Fibroblast of skin of left quadriceps (primary cell): ENCODE measurements at places on chromosomes 2 and 18.

DNA sequence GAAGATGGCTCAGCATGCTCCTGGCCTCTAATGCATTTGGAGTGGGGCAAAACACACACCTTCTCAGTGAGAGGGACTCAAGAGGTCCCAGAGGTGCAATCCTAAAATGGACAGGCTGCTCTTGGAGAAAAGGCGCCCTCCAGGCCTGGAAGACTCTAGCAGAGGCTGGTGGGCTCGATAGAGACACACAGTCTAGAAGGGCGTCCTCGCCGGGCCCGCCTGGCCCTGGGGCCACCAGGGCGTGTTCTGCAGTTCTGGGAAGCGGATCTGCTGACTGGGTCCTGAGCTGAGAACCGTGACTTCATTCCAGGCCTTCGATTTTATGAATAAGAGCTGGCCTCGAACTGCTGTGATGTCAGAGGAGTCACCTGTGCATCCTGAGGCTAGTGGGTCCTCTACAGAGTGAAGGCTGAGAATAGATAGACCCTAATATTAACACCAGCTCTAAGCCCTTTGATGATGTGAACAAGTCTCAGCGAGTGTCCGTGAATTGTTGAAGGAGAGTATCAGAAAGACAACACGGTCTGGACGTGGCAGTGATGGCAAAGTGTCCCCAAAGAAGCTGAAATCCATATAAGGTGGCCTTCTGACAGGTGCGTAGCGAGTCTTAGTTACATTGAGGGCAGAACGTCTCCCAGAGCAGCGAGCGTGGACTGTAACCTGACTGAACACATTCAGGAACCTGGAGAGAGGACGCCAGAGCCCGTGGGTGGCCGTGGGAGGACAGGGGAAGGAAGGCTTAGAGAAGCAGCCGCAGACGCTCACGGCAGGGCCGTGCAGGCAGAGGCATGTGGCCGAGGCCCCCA lies 136.9 kb downstream of the PTGR3 start:
- no peak for DNase-seq

DNA sequence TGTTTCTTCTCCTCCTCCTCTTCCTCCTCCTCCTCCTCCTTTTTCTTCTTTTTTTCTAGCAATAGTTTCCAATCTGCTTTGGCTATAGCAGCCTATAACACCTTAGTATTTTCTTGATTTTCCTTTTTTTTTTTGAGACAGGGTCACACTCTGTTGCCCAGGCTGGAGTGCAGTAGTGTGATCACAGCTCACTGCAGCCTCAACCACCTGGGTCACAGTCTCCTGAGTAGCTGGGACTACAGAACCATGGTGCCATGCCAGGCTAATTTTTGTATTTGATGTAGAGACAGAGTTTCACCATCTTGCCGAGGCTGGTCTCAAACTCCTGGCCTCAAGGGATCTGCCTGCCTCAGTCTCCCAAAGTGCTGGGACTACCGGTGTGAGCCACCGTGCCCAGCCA lies 10.7 kb upstream of the THNSL2 start:
- DNase-seq = no peak

GRCh38 chr18:30855762-30856161 lies 186.8 kb downstream of the DSC3 start:
- DNase-seq = no peak

GRCh38 chr18:48975120-48975816 lies 24.5 kb upstream of the SMAD7 start:
- DNase-seq = no peak

DNA sequence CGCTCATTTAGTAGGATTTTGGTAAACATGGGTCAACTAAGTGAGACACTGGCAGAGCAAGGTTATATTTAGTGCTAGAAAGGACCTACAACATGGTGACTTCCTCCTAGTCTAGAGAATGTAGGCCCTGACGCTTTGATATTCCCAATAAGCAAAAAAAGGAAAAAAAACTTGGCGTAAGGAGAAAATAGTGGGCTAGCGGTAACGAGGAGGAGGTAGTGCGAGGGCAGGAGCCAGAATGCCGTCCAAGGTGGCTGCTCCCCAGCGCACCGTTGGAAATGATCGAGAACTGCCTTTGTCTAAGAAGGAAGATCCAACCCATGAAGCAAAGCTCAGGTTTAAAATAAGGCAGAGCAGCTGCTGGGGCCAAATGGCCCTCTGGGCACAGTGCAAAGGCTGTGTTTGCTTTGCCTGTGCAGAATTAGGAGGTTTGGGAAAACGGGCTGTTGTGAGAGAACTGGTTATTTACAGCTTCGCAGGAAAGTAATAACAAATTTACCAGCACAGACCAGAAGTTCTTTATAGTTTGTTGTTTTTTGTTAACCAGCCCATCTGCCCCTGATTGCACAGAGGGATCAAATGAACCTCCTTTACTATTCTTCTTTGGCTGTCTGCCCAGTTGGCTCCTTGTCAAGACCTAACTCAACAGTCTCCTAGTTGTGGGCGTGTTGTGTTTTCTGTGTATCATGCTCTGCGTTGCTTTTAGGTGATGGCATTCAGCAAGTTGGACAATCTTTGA lies 86.6 kb downstream of the ITGB1BP1 start:
- DNase-seq = peak; percentile 90

- no peak for DNase-seq
Observed at GRCh38 chr2:214801068-214801467, 8.4 kb downstream of the BARD1 start.

DNA sequence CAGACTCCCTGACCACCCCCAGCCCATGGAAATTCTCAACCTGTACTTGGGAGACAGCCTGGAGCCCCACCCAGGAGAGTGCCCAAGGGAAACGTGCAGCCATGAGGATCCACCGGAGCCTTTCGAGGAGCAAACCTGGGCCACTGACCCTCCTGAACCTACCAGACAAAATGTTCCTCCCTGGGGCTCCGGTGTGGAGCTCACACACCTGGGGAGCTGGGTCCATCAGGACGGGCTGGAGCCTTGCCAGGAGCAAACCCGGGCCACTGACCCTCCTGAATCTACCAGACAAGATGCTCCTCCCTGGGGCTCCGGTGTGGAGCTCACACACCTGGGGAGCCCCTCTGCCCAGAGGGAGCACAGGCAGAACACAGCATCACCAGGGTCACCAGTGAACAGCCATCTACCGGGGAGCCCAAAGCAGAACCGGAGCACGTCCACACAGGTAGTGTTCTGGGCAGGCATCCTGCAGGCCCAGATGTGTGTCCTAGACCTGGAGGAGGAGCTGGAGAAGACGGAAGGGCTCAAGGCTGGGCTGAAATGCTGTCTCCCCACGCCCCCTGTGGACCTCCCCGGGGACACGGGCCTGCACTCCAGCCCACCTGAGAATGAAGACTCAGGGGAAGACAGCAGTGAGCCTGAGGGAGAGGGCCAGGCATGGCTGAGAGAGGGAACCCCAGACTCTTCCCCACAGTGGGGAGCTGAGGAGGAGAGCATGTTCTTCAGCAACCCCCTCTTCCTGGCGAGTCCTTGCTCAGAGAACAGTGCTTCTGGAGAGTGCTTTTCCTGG lies 8.9 kb downstream of the PSD4 start:
- no peak for DNase-seq

DNA sequence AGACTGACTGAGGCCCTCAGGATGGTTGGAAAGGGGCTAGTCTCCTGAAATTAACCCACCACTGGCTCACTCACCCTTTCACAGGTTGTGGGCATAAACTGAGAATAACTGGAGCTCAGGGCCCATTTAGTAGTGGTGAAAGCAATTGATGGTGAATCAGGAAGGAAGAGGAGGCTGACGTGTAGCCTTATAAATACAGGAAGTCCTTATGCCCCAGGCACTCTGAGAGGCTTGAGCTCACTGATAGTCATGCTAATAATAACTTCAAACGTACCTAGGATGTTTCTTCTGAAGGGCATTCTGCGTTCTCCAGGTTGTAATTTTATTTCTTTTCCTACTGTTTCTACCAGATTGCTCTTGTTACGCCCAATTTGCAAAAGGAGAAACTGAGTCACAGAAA lies 328.4 kb downstream of the CLIP4 start:
- no peak for DNase-seq

GRCh38 chr2:132560562-132560961 lies 109.4 kb downstream of the LYPD1 start:
- no peak for DNase-seq

DNA sequence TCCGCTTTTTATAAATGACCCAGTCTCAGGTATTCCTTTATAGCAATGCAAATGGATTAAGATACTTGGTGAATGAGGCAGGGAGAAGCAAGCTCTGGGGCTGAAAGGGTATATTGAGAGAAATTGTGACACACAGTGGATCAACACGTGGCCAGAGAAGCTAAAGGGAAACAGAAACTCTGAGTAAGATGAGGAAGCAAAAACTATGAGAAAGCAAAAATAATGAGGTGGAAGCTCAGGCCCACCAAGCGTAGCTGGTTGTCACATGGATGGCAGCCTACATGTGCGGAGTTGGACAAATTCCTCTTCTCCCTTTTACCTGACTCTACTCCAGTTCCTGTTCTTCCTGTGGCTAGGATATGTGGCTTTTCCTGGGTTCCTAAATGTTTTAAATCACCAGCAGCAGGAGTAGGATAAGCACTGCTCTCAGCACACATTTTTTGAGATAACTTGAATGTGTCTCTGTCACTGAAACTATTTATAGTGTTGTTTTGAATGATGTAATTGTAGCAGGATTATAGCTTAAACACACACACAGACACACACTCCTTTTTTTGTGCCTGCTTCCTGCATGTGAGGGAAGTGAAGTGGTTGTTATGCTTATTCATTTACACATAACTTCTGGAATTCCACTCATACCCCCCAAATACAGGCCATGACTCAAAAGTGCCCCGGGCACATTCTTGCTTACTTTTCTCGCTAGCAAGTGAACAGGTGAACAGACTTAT lies 30.1 kb upstream of the EPC2 start:
- DNase-seq = peak; percentile 8

- no peak for DNase-seq
Observed at GRCh38 chr2:120079647-120080046, 66.8 kb downstream of the EPB41L5 start.

- no peak for DNase-seq
Observed at GRCh38 chr2:191983591-191983990, 136.7 kb upstream of the CAVIN2 start.

GRCh38 chr2:180728928-180729559 lies 251.4 kb upstream of the UBE2E3 start:
- DNase-seq = peak; percentile 80

GRCh38 chr18:77505499-77505898 lies 255.9 kb downstream of the GALR1 start:
- DNase-seq = no peak

GRCh38 chr2:66334237-66335029 lies 100.5 kb upstream of the MEIS1 start:
- no peak for DNase-seq

- DNase-seq = no peak
Observed at GRCh38 chr2:226435146-226435545, 364.5 kb downstream of the IRS1 start.

- DNase-seq = no peak
Observed at GRCh38 chr2:60557486-60557864, 4.0 kb upstream of the BCL11A start.

DNA sequence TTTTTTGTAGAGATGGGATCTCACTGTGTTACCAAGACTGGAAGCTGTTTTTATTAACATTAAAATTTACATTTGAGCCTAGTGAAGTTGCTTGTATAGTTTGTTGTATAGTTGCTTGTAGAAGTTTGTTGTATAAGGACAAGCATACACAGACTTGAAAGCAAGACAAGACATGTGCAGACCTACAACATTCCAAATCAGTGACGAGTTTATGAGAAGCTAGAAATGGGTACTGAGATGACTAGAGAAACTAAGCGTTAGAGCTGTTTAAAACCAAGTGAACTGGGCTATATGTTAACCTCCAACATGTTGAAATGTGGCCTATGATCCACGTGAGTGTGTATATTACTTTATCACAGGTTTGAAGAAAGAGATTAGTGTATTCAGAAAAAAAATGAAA lies 39.1 kb downstream of the ABCB11 start:
- no peak for DNase-seq

GRCh38 chr18:32303400-32303799 lies 113.6 kb downstream of the MEP1B start:
- no peak for DNase-seq

- no peak for DNase-seq
Observed at GRCh38 chr2:8666581-8666980, 15.3 kb upstream of the ID2 start.

DNA sequence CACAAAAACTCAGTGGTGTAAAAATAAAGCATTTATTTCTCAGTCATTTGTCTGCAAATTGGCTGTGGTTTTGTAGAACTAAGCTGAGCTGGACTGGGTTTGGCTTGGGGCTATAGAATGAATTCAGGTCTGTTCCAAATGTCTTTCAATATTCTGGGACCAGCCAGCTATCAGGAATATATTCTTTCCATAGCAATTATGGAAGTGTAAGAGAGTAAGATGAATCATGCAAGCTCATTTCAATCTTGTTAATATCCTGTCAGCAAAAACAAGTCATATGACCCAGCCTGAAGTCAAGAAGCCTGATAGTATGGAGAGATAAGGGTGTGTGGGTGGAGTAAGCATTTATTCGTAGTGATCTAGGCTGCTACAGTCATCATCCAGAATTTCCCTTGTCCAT lies 481.0 kb upstream of the CDH2 start:
- no peak for DNase-seq

DNA sequence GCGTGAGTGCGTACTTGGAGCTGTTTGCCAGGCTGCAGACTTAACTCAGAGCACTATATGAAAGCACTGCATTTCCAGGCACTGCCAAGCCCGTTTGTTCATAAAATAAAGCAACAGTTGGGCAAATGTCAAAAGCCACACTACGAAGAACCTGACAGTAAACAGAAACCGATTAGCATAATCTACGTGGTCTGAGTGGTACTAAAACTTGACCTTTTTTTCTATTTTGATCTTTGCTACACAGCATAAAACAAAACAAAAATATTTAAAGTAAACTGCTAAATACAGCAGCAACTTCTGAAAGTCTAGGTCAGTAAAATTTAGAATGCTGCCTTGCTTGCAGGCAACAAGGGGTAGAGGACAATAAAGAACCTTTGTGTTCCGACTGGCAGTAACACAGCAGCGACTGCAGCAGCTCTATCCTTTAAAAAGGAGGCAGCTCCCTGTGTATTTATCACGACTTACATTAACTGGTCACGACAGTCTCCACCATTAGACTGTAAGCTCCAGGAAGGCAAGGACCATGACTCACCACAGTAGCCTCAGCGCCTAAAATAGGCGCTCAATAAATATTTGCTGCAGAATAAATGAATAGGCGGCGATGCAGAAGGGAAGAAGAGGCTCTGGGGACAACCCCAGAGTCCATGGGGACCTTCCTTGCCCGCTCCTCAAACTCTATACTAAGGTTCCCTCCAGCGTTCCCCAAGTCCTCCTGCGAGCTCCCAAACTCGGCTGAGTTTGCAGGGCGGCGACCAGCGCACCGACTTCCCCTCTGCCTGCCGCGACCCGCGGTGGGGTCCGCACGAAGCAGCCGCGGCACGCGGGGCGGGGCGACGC lies 902 bp downstream of the SS18 start:
- no peak for DNase-seq

- DNase-seq = no peak
Observed at GRCh38 chr2:142423603-142424002, 292.8 kb upstream of the LRP1B start.

DNA sequence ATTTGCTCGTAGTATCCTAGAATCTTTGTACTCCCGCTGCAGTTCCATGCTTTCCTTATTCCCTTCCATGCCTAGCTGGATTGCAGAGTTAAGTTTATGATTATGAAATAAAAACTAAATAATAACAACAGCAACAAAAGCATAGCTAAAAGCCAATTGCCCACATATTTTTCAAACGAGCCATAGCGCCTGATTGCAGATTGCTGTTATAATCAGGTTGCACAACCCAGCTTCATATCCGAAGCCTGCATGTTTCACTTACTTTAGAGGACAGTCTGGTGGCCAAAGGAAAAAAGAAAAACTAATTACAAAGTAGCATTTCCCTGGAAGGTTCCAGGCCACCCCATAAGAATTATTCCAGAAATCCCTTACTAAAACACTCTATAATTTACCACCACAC lies 31.9 kb upstream of the PNO1 start:
- DNase-seq = no peak

- no peak for DNase-seq
Observed at GRCh38 chr2:83224591-83225200, 1234.4 kb downstream of the SUCLG1 start.
